ENCODE measurements at places on chromosomes 12 and 14.

- no peak for DNase-seq
Observed at GRCh38 chr12:109994401-109995175, 1.6 kb downstream of the GIT2 start.

DNA sequence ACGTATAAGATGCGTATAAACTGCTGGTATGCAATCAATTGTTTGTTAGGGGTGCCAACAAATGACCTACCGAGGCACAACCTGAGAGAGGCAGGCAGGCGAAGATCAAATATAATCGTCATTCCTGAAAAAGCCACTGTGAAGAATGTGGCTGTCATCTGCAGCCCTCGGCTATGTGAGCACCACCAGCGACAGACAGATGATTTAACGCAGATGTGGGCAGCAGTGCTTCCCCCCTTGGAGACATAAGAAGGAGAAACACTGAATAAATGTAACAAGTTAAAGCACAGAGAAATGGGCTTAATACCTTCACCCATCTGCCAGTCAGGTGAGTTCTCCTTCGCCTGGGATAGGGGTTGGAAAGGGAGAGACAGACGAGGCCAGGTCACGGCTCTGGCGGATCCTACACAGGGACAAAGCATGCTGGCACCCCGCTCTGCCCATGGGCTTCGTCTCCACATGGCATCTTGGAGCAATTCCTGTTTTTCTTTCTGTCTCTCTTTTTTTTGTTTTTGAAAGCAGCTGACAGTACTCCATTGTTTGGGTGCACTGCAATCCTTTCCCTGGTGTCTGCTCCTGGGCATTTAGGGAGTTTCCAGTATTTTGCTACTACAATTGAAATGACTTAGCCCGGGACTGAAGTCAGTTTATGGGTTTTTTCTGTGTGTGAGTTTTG, 28.1 kb downstream of the TNFAIP2 start:
- no peak for DNase-seq

- DNase-seq = no peak
Observed at GRCh38 chr12:88842314-88842713, 262.0 kb upstream of the KITLG start.

DNA sequence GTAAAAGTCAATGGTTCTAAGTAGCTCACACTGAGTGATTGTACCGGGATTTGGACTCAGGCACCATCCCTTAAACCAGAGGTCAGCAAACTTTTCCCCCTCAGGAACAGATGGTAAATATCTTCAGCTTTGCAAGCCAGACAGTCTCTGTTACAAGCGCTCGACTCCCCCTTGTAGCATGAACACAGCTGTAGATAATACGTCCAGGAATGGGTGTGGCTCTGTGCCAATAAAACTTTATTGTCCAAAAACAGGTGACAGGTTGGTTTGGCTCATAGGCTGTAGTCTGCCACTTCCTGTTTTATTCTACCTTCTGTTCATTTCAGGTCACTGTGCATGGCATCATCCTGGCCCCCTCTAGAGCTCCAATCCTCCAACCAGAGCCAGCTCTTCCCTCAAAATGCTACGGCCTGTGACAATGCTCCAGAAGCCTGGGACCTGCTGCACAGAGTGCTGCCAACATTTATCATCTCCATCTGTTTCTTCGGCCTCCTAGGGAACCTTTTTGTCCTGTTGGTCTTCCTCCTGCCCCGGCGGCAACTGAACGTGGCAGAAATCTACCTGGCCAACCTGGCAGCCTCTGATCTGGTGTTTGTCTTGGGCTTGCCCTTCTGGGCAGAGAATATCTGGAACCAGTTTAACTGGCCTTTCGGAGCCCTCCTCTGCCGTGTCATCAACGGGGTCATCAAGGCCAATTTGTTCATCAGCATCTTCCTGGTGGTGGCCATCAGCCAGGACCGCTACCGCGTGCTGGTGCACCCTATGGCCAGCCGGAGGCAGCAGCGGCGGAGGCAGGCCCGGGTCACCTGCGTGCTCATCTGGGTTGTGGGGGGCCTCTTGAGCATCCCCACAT, 7.6 kb downstream of the BDKRB1 start:
- DNase-seq = no peak

GRCh38 chr14:100688598-100689461, 37.9 kb upstream of the DLK1 start:
- DNase-seq = peak; percentile 72

GRCh38 chr14:27145170-27145569, 547.3 kb upstream of the NOVA1 start:
- no peak for DNase-seq

DNA sequence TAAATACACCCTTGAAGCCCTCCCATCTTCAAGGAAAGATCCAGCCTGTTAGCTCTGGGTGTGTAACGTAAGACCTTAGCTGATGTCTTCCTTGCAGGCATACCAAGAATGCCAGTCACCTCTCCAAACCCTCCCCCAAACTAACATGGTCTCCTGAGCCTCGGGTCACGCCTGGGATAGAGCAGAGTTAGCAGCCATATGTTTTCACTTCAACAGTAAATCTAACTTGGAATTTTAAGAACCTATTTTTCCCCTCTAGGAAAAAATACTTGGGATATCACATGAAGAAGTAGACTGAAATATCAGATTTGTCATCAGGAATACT, 27.9 kb downstream of the BCL2L14 start:
- no peak for DNase-seq

- DNase-seq = no peak
Observed at GRCh38 chr12:45509187-45509586, 220.3 kb upstream of the ARID2 start.

DNA sequence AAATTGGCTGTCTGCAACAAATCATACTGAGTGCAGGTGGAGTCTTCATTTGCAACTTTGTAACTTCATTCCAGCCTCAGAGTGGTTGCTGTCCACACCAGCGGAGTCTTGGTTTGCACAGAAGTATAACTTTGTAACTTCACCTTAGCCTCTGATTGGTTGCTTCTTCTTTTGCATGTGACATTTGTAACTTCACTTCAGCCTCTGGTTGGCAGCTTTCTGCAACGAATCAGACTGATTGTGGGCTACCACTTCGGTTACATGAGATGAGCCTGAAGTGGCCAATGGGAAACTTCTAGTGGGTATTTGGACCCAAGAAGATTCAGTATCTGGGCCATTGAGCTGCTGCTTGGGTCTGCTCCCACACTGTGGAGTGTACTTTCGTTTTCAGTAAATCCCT, 17.8 kb downstream of the RASSF8 start:
- DNase-seq = no peak

- no peak for DNase-seq
Observed at GRCh38 chr12:84760091-84760865, 152.3 kb downstream of the SLC6A15 start.

GRCh38 chr12:31120392-31121008, 46.8 kb downstream of the DDX11 start:
- peak; percentile 75 for DNase-seq

DNA sequence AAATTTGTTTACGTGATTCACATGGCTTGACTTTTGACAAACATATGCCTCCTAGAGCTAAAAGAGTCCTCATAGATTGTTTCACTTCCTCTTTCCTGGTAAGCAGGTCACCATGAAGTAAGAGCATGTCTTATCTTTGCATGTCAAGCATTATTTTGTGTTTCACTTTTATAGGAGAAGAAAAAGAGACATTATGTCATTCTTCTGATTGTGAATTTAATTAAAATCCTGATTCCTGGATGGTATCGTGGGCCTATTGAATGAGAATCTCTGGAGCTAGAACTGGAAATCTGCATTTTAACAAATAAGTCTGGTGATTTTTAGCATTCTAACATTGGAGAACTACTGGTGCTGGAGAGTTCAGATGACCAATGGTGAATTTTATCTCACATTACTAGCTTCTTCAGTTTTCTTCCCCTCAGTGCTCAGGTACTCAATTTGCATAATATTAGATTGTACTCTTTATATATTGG, 218.6 kb upstream of the ATP2B1 start:
- DNase-seq = no peak

DNA sequence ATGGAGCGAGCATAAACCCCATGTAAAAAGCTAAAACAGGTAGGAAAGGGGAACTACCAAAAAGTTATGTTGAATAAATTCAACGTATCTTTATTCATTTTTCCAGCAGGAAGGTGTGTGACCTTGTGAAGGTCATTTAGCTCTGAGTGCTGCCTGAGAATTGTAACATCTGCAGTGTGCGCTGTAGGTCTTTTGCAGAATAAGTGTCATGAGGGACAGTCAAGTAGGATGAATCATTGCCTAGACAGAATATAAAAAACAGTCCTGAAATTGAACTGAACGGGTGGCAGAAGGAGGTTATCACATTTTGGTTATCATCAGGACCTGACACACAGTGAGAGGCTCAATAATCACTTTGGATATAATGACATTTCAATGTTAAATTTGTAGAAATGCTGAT, 334.8 kb upstream of the NOVA1 start:
- DNase-seq = no peak

- no peak for DNase-seq
Observed at GRCh38 chr12:108531929-108532848, 17.1 kb downstream of the FICD start.

DNA sequence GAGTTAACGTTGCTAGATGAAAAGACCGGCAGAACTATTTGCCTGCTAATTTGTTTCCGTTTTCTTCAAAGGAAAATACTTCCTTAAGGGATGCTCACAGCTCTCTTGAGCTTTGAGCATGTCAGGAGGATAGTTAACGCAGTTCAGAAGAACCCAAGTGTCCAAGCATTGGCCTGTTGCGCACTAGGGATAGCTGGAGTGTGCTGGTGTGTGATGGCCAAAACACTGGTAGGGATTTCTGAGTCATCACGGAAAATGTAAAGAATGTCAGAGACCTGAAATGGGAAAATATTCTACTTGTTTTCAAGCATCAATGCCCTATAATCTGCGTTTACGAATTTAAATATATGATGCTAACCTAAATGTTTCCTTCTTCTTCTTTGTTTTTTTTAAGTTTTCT, 97.8 kb downstream of the VRK1 start:
- DNase-seq = no peak

DNA sequence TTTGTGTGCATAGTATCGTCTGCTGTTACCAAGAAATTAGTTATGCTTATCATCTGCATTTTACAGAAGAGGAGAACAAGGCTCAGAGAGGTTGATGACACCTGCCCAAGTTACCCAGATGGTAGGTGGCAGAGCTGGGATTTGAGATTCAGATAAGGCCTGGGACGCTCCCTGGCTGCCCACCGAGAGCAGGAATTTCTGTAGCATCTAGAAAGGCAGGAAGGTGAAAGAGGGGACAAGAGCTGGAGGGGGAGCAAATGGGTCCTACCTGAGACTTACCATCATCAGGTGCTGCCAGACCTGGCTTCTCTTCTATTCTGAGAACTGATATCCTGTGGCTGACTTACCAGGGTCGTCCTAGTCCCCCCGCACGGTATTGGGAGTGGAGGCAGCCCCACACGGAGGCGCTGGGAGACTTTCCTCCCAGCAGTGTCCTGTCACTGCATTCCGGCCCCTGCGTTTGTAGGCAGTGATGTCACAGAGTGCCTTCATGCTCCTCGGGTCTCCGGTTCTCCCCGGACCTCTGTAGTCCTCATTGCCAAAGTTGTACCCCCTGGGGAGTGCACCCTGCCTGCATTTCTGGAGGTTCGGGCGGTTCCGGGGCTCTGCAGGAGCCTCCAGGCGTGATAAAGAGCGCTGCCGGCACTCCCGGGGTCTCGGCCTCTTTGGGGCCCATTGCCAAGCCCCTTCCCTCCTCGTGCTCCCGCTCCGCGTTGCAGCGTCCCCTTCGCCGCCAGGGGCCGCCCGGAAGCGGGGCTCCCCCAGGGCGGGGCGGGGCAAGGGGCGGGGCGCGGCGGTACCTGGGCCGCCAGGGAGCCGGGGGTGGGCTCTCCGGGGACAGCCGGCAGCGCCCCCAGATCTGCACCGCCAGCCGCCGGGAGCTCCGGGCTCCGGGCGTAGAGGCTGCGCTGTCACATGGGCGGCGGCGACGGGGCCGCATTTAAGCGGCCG, at the start of gene CABP1:
Gene CABP1 (plus strand): TSS at position 856 of the 951 bp plus-strand sequence. CDS start 60 bp downstream, at position 916.
- no peak for DNase-seq

- no peak for DNase-seq
Observed at GRCh38 chr12:90501412-90501811, 453.6 kb downstream of the CCER1 start.

DNA sequence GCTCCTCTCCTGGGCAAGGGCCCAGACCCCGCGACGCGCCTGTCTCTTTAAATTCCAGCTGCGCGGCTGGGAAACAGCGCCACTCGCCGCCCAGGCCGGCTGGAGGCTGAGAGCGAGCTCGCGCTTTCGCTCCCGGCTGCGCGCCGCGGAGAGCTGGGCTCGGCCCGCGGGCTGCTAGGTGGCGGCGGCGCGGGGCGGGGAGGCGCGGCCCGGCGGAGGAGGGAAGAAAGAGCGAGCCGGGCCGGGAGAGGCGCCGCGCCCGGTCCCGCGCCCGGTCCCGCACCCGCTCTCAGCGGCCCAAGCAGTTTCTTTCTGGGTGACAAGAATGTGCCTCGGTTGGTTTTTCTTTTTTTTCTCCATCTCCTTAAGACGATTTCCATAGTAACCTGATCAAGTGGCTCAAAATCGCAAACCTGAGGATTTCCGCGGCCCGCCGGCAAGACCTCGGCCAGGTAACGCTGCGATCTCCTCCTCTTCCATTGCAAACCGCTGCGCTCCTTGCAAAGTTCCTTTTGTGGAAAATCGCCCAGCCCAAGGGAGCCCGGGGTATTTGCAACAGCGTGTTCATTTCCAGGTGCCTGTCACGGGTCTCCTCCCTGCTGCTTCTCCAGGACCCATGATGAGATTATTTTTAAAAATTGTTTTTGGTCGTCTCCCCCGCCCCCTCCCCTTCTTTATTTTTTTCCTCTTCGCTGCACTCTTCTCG, 259.5 kb upstream of the E2F7 start:
- peak; percentile 87 for DNase-seq

GRCh38 chr14:96727980-96728717, 69.0 kb upstream of the VRK1 start:
- no peak for DNase-seq

DNA sequence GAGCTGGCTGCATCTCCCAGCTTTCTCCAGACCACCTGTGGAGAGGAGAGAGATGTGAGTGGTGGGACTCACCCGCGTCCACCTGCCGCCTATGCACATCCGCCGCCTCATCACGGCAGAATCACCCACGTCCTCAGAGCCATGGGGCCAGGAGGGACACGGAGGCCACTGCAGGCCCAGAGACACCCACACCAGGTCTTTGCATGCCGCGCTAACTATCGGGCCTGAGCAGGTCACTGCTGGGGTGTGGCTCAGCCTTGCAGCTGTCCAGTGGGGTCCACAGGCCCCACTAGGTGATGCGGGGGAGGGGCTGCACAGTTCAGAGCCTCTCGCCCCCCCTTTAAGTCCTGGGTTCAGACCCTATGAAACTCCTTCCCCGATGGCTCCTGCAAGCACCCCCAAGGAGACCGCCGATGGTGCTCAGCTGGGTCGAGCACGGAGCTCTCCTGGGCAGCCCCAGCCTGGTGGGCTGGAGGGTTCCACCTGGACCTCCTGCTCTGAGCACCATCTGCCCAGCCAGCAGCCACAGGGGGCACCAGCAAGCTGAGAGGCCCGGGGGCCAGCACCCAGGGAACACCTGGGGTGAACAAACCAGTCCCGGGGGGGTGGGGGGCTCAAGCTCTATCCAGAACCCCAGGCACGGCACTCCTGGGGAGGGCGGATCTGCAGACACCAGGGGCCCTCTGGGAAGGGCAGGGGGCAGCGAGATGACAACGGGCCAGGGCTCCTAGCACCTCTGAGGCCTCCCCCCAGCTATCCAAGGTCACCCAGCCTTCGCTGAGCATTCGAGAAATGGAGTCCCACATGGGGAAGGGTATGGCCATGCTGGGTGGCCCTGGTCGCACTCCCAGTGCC, 34.3 kb downstream of the CCNK start:
- peak; percentile 77 for DNase-seq

GRCh38 chr12:42365486-42365885, 39.5 kb downstream of the PPHLN1 start:
- no peak for DNase-seq

GRCh38 chr14:74207943-74208342, 31.3 kb upstream of the VSX2 start:
- no peak for DNase-seq

- peak; percentile 78 for DNase-seq
Observed at GRCh38 chr12:3568695-3569094, 77.7 kb downstream of the PRMT8 start.
